Panc1 (cell line): ENCODE measurements at places on chromosomes 1 and 21.

GRCh38 chr1:61395146-61395800 lies 312.9 kb downstream of the NFIA start:
- DNase-seq, result no peak

DNA sequence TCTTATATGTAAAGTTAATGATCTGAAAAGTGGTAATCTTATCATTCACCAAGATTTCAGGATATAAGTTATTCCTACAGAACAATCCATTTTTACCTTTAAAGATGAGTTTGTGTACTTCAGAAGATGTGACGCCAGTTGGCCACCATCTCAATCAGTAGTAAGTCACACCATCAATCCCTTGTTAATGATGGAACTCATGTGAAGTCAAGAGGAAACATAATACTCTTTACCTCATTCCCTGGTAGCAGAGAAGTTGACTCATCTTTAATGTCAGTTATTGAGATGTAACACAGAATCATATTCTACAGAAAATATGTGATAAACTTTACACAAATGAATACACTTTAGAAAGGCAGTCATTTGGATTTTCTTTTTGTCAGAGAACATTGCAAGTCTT lies 38.2 kb downstream of the MRPL39 start:
- DNase-seq, result no peak

- DNase-seq, result no peak
These were observed 118.8 kb downstream of the RWDD3 start for GRCh38 chr1:95352767-95353166.

GRCh38 chr1:157106813-157107189 lies 7.2 kb upstream of the ETV3L start:
- DNase-seq, result no peak

- no peak for DNase-seq
These were observed 12.7 kb upstream of the TGFB2 start for GRCh38 chr1:218332416-218332815.

DNA sequence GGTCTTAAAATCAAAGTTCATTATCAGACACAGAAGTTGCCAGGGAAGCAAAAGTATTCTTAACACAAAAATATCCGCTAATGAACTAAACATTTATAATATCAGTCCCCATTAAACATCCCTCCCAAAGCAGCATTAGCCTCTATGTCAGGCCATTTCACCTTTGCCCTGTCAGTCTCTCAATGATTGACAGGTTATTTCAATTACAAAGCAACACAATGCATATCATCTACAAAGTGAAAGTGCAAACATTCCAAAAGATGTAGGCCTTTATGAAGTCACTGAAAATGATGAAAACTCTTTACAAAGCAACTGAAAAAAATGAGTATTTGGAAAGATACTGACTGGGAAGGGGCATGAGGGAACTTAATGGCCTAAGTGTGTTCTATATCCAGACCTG lies 14.1 kb downstream of the ENAH start:
- DNase-seq, result no peak

DNA sequence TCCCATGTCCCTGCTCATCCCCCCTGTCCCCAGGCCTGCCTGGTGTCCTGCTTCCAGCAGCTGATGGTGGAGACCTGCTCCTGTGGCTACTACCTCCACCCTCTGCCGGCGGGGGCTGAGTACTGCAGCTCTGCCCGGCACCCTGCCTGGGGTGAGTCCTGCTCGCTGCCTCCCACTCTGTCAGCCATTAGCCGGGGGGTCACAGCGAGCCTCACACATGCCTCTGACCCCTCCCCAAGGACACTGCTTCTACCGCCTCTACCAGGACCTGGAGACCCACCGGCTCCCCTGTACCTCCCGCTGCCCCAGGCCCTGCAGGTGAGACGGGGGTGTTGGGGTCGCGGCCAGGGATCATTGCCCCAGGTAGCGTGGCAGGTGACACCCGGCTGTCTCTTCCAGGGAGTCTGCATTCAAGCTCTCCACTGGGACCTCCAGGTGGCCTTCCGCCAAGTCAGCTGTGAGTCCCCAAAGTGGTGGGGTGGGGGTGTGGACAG lies 10.0 kb downstream of the SCNN1D start:
- no peak for DNase-seq

DNA sequence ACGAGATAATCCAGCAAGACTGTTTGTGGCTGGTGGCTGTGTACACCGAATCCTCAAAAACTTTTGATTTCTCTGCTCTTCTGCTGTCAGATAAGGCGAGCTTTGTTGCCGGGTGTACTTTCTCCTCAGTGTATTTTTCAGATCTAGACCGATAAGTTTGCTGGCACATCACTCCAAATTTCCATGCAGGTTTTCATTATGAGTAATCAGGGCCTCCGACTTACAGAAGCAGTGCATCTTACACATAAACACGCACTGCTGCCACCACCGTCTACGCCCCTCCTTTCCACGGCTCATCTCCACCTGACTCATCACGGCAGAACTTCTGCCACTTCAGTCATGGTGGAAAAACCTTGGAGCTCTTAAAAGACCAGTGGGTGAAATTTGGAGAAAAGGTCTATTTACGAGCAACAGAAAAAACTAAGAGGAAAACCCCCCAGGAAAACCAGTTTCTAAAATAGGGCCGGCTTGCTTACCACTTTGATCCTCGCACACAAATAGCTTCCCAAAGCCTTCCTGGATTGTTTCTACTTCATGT lies 7.7 kb downstream of the ZBTB21 start:
- no peak for DNase-seq

- no peak for DNase-seq
These were observed 31.4 kb downstream of the UMODL1 start for GRCh38 chr21:42102526-42102925.

DNA sequence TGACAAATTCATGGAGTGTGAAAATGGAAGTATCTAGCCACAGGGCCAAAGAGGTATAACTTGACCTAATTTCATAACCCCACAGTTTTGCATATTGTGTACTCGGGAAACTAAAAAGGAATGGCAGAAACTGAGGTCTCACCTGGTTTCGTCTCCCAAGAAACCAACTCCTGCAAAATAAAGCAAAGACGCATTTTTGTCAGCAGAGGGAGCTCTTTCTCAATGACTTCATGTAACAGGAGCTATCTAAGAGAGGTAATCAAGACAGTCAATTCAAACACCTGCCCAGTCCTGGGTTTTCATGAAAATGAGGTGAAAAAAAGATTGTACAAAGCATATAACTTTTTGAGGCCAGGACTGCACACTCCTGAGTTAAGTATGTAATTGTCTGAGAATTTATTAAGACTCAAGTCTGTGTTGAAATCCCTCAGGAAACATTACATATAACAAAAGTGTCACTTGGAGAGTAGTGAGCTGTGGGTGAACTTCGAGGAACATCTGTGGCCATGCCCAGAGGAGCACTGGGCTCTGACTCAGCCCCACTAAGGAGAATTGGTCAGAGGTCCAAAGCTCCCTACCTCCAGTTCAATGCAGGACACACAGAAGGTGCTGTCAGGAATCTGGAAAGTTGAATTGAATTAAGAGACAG lies 17.6 kb downstream of the FCRL4 start:
- peak; percentile 55 for DNase-seq

DNA sequence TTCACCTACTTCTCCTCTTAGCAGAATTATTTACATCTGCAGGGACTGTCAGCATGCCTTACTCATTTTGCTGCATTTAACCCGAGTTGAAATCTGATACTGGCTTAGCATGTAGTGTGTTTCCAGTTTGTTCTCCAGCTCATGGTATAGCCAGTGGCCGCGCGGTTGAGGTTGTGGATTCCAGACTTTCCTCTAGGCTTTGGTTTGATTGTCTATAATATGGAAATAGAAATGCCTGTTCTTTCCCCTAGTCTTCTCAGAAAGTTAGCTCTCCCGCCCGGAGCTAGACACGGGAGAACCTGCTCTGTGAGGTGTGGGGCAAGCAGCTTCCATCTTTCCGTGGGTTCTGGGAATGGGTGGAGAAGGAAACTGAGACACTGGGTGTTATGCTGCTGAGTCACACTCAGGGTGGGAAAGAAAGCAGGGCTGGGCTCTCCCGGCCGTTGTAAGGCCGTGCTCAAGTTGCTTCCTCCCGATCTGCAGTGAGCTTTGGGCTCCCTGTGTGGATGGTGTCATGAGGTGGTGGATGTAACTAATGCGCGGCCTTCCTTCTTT lies 206.8 kb upstream of the TMEM51 start:
- DNase-seq, result no peak

DNA sequence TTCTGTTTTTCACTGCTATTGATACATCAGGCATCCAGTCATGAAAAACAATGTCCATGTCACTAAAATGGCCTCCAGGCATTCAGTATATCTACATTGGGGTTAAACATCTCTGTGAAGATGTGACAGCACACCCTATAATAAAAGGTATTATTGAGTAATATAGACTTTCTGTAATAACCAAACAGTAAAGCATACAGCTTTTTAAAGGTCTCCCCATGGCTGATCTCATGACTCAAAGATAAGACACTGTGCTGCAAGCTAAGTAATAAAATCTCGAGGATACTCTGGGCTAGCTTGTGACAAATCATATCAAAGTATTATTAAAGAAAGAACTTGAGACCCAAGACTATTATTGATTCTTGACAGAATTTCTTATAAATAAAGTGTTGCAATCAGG lies 613.1 kb upstream of the PKN2 start:
- no peak for DNase-seq

- DNase-seq, result no peak
These were observed 135.3 kb downstream of the ADGRL4 start for GRCh38 chr1:78871249-78871648.

- no peak for DNase-seq
These were observed 130.6 kb downstream of the PLPP3 start for GRCh38 chr1:56448529-56449300.

GRCh38 chr1:32240140-32240951 lies 6.7 kb upstream of the FAM167B start:
- DNase-seq, result no peak

GRCh38 chr1:39657402-39657801 lies 14.5 kb downstream of the NT5C1A start:
- DNase-seq, result no peak

DNA sequence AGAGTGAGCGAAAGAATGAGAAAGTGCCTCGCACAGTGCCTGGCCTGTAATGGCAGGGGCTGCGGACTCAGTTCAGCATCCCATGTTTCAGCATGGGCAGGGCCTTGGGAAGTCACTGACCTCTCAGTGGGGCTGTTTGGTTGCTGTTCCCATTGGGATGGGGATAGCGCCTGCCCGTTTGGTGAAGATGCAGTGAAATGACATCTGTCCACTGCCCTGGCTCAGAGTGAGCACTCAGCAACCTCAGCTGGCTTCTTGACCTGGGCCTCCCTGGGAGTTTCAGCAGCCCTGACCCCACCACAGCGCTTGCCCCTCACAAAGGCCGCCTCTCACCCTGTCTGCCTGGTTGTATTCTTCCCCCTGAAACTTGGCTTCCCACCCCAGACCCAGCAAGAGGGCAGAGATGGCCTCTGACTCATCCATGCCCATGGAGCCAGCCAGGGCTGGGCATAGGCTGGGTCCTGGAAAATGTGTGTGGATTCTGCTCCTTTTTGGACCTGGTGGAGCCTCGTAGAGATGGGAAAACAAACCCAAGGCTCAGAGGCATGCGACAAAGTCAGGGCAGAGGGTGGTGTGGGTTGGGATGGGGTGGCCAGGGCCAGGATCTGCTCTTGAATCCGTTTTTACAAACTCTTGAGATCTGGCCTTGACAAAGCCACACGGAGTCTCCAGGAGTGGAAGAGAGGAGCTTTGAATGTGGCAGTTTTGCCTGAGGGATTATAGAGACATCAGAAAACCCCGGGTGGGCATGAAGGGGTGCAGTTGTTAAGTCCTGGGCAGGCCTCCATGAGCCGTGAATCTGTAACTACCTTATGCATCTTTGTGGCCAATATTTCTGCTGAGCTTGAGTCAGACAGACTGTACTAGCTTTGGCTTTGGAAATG lies 1.2 kb downstream of the XKR8 start:
- DNase-seq, result no peak
